HFF-Myc (cell line): ENCODE measurements at places on chromosomes 3 and 15.

DNA sequence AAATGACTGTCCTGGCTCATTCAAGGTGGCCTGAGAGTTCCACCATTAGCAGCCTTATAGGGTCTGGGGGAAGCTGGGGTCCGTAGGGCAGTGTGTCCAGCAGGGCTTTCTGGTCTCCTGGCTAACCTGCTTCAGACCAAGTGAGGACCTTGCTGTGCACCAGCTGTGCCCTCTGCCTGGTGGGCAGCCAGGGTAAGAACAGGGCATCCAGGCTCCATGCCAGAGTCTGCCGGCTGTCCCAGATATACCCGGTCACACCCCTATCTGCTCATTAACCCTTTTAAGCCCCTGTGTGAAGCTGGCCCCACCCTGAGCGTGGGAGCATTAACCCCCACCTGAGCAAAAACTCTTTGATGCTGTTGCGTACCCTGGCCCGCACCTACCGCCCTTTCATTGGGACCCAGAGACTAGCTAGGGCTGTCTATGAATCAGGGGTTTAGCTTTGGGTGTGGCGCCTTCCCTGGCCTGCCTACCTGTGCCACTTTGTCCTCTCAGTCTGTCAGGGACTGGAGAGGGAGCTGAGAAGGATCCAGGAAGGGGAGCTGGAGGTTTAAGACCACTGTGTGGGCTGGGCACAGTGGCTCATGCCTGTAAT, 17.6 kb downstream of the SEMA3F start:
- no peak for DNase-seq

GRCh38 chr15:68488966-68489365, 57.0 kb upstream of the ITGA11 start:
- no peak for DNase-seq

DNA sequence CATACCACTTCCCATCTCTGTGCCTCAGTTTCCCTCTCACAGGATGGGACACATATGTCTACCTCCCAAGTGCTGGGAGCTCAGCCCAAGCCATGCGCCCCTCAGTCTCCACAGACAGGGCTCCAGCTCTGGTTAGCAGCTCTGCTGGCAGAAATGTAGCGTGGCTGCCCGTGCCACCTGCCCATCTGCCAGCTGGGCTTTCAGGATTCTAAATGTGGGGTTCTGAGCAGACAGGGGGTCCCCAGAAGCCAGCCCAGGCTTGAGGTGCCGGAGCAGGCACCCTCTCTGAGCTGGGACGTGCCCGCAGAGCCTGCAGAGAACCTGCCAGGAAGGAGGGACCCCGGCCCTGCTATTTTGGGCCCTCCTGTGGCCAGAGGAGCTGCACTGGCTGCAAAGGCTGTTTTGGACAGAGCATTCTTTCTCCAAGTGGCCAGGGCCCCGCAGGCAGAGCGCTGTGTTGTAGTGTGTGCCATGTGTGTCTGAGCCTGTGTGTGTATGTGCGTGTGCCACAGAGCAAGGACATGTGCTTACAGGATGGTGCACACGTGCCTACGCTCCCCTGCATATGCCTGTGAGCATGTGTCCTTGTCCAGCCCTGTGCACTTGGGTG, 31.7 kb downstream of the PSTPIP1 start:
- no peak for DNase-seq

- DNase-seq: no peak
These were observed 130.3 kb downstream of the CHDH start for GRCh38 chr3:53715815-53716483.

DNA sequence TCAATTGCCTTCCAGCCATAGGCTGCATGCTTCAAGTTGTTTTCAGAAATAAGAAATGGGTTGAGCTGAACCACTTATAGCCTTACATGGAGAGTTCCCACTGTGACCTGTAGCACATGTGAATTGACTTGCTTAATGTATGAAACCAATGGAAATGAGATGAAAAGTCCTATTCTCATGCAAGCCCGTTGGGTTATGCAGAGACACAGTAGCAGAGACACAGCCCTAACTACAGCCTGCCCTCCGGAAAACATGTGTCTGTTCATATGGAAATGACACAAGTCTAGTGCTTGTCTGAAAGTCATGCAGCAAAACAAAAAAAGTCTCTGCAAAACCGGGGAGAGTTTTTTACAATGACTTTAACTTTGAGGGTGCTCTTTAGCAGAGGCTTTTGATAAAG, 14.5 kb downstream of the HIGD2B start:
- DNase-seq: no peak

DNA sequence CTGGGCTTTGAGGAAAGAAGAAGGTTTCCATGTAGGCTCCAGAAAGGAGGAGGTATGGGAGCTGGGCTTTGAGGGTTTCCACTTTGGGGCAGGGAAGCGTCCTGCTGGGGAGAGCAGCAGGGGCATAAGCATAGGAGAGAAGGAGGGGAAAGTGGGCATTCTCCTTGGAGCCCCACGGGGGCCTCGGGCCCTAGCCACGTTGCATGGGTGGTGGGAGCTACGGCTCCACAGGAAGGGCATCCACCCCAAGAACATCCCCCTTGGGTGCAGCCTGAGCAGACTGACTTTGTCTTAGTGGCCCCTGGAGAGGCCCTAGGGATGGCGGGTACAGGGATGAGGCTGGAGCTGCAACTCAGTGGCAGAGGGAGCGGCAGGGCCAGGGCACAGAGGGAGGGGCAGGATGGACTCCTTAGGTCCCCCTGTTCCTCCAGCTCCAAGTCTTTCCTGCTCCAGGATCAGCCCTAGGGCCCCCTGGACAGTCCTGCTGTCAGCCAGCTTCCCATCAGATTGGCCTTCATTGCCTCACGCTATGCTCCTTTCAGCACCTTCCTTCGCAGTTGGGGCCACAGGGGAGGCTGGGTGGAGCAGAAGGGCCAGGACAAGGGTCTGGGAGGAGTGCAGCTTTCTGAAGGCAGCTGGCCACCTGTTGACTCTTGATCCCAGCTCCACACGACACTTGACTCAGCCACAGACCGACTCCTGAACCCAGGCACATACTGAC, 22.9 kb downstream of the PRR20G start:
- no peak for DNase-seq

- no peak for DNase-seq
These were observed 55.8 kb downstream of the SHOX2 start for GRCh38 chr3:158050461-158050860.

DNA sequence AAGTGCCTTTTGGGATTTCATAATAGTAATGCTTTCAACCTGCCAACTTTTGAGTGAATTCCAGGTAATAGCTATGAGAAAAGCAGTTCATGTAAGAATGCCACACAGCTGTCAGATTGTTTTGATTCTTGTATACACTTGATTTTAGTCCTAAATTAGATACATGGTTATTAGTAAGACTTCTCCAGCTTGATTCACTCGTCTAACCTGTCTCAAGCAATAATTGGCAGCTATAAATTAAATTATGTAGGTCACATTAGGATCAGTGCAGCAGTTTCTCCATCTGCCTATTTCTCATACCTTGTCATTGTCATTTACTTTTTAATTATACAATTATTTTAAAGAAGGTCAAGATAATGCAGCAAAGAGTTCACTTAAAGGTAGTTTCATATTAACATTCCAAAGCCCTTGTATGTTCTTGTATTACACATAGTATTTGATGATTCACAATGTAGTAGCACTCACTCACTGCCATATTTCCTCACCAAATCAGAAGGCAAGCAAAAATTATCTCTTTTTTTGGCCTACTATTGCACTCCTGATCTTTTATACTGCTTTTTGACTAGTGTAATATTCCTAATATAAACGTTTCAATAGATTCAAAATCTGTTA, 10.9 kb upstream of the CRYBG3 start:
- DNase-seq: no peak

GRCh38 chr3:24605511-24606028, 110.9 kb upstream of the THRB start:
- DNase-seq: no peak

DNA sequence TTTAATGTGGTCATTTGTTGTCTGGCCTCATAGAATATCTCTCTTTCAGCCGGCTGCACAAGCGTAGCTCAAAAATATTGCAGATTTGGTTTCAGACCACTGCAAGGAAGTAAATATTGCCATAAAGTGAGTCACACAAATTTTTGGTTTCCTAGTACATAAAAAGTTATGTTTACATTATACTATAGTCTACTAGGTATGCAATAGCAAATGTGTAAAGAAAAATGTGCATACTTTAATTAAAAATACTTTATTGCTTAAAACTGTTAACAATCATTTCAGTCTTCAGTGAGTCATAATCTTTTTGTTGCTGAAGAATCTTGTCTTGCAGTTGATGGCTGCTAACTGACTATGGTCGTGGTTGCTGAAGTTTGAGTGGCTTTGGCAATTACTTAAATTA, 425.1 kb upstream of the ROBO1 start:
- no peak for DNase-seq

- DNase-seq: no peak
These were observed 258.9 kb downstream of the ADAMTS17 start for GRCh38 chr15:100082761-100083402.

- DNase-seq: no peak
These were observed 253.4 kb downstream of the LPP start for GRCh38 chr3:188407158-188407880.

DNA sequence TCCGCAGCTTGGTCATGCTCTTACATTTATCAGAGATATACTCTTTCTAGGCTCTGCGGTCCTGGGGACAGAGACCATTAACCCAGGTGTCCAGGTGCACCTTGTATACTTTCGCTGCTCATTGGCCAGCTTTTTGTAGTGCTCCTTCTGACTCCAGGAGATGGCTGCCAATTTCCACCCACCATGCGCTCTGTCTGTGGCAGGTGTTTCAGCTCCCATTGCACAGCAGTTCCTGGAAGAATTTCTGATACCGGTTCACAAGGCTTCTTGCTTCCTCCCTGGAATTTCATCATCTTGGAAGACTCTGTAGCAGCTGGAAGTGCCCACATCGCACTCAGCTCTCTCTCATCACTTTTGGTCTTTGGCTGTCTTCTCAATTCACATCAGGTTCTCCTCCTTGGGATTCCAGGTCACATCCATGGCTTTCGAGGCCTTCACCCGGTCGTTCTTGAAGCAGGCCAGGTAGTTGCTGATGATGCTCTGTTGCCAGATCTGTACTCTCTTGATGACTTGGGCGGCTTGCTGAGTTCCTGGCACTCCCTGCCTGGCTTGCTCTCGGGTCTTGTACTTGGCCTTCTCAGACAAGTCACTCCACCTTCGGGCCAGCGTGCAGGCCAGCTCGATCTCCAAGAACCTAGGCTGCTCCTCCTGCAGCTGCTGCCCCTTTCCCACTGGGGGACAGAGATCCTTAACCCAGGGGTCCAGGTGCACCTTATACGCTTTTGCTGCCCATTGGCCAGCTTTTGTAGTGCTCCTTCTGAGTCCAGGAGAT, 41.1 kb upstream of the ARL8B start:
- no peak for DNase-seq
